ENCODE measurements at places on chromosomes 12 and 14. TPM values are rescaled to one million over a fixed set of nuclear protein-coding genes. Genes with fewer than 3 reads are reported as not detected.

GRCh38 chr14:102594514-102595175 lies 2.2 kb downstream of the RCOR1 start:
- DNase-seq = peak; percentile 74

- peak; percentile 86 for DNase-seq
Observed at GRCh38 chr14:68952531-68953195, 26.4 kb downstream of the ACTN1 start.

DNA sequence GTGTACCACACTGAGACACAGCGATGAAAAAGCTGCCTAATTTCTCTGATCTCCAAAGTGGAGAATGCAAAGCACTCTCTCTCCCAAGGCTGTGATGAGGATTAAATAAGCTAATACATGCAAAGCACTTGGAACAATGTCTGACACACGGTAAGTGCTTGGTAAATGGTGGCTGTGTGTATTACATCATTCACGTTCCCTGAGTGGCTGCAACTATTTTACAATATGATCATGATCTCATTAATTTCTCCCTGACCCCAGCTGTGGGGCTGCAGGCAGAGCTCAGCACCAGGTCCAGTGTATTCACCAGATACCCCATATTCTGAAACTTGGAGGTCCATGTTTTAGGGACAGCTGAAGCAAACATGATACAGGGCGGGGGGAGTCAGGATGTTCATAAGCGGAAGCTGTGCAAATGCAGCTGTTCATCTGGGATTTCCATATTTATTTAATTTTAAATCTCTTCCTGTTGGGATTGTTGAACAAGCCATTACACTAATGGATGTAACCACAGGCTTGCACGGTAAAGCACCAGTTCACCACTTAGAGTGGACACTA lies 106.4 kb downstream of the CCDC60 start:
- DNase-seq = no peak

DNA sequence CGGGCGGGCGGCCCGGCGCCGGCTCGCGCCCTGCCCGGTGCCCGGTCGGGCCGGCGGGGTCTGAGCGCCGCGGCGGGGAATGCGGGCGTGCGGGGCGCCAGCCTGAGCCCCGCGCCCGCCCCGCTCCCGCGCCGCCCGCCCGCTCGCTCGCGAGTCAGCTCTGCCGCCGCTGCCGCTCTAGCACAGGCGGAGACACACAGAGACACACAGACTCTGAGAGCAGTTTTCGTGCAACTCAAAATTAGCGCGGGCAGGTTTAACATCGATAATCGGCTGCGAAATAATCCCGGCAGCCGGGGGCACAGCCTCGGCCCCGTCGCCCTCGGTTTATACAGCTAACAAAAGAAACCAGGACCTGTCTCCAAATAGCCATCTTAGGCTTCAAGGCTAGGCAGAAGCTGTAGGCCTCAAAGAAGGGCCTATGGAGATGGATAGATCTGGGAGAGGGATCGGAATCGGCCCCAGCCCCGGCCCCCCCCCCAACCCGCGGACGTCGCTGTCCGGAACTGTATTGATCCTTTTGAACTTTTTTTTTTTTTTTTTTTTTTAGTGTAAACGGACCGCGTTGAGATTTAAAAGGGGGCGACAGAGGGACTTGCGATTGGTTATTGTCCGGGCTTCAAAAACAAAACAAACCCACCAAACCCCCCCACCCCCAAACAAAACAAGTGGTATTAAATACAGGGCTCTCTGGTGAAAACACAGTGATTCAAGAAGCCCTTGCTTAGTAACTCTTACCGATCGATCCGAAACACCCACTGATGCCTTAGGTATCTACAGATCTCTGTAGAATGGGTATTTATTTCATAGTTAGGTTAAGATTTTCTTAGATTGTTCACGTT lies 1.1 kb downstream of the ARID2 start:
- peak; percentile 57 for DNase-seq

DNA sequence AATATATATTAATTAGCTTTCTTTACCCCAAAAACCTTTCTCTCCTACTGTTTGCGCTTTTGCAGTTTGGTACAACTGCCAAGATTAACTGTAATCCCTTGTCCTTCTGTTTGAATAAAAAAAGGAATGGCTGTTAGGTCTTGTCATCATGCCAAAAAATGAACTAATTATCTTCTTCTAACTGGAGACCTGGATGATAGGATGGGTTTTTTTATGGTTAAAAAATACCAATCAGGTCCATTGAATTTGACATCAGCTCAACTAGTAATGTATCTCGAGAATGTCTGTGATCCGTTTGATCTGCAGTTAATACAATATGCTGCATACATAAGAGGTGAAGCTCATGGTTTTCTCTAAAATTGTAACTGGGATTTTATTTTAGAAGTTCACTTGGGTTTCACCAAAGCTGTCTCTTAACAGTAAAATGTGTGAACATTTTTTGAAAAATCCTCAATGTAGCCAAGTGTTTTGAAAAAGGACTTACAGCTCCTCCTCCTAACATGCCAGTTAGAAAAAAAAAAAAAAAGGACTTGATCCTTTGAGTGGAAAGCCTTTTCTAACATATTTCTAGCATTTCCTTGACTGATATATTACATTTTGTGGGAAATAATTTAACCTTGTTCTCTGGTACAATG lies 96.8 kb downstream of the SRGAP1 start:
- DNase-seq = no peak

DNA sequence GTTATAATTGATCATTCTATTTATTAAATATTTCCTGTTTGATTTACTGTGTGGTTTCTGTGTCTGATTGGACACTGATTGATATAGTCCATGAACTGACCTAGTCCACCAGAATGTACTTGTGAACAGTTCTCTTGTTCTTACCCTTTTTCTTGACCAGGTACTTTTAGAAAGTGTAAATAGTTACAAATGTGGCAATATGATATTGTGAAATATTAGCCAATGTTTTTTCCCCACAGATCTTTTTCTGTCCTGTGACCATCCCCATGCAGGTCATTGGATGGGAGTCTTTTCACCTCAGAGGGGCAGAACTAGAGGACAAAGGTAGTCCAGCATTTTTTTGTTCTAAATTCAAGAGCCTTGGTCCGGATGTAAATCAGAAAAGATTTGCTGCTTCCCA lies 8.3 kb upstream of the CRY1 start:
- no peak for DNase-seq

DNA sequence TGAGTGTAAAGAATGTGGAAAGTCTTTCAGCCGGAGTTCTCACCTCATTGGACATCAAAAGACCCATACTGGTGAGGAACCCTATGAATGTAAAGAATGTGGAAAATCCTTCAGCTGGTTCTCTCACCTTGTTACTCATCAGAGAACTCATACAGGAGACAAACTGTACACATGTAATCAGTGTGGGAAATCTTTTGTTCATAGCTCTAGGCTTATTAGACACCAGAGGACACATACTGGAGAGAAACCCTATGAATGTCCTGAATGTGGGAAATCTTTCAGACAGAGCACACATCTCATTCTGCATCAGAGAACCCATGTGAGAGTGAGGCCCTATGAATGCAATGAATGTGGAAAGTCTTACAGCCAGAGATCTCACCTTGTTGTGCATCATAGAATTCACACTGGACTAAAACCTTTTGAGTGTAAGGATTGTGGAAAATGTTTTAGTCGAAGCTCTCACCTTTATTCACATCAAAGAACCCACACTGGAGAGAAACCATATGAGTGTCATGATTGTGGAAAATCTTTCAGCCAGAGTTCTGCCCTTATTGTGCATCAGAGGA lies 25.1 kb upstream of the ZNF268 start:
- DNase-seq = no peak

SLC17A8 gene
- not detected for total RNA-seq

KRT3 gene
- not detected for total RNA-seq

CMKLR1 gene
- total RNA-seq = 0.51 TPM

RFX4 gene
- total RNA-seq = not detected

Data from Daoy (cell line).